ENCODE measurements at places on chromosomes 16 and 17.
A peak's percentile ranks its signal among the peaks of the same experiment; 100 is the strongest.

DNA sequence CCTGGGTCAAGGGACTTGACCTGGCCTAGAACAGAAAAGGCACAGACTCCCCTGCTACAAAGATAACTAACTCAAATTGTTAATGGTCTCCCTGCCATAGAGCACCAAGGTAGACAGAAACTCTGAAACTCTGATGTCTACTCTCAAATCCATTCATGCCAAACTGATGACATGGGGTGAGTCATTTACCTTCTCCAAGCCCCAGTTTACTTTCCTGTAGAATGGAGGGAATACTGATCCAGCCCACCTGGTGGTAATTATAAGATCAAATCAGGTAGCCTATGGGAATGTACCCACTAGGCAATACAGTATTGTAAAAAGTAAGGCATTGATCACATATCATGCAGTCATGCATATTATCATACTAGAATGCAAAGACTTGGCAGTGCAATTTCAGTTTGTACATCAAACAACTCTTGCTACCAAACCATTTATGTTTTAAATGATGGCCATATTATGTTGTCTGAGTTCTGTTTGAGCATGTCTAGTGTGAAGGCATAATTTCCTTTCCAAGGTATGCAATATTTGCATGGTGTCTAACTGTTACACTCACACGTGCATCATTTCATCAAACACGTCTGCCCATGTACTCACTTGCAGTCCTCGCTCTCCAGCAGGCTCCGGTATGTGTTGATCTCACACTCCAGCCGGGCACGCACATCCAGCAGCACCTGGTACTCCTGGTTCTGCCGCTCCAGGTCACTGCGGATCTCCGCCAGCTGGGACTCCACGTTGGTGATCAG is 3.0 kb downstream of the KRT31 start:
- no peak for DNase-seq

DNA sequence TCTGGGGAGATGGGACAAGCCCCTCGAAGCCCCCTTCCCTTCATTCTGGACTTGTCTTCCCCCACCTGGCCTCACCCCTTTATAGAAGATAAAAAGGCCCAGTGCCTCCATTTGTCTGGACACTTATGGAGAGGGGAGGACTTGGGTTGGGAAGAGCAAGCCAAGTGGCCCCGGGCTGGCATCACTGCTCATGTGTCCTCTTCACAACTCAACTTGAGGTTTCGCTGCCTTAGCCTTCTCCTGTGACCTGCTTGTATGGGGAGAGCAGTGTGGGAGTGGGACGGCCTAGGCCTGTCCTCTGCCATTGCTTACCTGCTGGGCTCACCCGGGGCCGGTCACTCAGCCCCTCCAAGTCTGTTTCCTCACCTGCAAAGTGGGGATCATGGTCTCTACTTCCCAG is 1.4 kb downstream of the PAQR4 start:
- no peak for DNase-seq

GRCh38 chr16:80100186-80100585 is 440.6 kb upstream of the DYNLRB2 start:
- no peak for DNase-seq

DNA sequence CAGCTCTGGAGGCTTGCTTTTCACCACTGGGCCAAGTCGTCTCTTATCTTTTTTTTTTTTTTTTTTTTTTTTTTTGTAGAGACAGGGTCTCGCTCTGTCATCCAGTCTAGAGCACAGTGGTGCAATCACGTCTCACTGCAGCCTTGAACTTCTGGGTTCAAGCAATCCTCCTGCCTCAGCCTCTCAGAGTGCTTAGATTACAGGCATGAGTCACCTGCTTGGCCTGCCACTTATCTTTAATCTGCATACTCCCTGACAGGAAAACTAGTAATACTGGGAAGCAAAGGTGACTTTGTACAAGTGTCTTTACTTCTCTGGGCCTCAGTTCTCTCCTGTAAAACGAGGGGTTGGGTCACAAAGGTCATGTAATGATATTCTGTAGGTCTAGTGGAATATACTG is 15.0 kb downstream of the NTN1 start:
- no peak for DNase-seq

- DNase-seq = no peak
These were observed 8.7 kb downstream of the GPRC5B start for GRCh38 chr16:19875900-19876299.

DNA sequence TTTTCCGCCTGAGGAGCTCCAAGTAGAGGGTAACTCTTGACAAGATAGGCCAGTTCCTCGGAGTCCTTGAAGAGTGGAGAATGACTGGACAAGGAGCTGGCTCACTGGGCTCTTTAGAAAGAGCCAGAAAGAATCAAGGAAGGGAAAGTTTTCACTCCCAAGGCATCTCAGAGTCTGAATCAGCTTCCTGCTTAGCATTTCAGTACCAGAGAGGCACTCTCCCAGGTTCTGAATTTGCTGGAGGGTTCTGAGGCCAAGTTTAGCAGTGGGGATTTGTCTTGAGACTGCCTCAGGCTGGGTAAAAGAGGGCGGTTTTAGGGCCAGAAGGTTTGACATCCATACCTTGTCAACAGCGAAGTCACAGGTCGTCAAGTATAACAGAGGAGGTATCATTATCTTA is 25.5 kb downstream of the GP2 start:
- DNase-seq = no peak

DNA sequence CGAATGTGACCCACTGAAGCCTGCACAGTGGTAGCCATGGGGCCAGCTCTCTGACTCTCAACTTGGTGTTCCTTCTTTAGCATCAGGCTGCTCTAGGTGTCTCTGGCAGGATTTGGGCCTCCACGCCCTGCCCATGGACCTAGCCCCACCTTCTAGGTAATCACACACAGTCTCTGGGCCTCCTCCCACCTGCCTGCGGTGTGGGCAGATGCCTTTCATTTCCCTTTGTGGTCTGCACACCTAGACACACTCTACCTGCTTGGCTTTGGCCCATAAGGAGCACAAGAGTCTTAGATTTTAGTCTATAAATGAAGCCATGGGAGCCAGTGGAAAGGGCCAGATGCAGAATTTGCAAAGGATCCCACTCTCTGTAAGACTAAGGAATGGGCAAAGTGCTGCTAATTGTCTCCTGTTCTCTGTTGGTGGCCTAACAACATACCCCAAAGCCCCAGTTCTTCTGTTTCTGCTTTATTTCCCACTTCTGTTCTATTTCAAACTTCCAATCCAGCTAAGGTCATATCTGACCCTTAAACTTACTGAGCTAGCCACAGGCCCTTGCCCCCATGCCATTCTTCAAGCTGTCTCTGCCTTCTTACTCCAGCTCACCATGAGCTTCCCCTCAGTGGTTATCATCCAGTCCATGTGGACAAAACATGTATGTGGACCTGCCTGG is 7.2 kb upstream of the MFSD6L start:
- DNase-seq = peak; percentile 42

DNA sequence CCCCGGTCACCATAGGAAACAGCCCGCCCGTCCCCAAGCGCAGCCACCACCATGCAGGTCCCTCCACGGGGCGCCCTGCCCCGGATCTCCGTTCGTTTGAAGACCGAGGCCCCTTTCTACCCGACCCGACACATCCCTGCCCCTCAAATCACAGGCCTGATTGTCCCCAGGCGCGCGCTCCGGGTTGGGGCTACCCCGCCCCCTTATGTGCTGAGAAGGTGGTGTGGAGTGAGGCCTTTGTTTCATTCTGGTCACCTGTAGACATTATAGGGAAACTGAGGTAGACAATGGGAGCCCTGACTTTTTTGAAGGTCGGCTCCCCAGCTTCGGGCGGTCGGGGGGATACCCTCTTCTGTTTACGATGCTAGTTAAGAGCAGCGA is 763 bp upstream of the ACTG1 start:
- no peak for DNase-seq

DNA sequence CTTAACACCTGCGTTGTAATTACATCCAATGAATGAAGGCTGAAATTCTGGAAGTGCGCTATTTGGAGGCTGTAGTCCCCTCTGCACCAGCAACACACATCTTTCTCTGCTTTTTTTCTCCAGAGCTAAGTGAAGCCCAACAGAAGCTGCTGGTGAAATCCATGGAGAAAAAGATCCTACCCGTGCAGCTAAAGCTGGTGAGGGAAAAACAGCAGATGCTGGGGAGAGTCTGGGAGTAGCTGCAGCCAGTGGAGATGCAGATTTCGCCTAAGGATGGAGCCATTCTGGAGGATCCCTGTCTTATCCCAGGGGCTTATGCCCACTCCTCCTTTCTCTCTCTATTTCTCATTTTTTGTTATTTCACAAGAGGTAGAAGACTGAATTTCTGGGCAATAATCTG is 4.8 kb upstream of the PSMD3 start:
- DNase-seq = no peak

DNA sequence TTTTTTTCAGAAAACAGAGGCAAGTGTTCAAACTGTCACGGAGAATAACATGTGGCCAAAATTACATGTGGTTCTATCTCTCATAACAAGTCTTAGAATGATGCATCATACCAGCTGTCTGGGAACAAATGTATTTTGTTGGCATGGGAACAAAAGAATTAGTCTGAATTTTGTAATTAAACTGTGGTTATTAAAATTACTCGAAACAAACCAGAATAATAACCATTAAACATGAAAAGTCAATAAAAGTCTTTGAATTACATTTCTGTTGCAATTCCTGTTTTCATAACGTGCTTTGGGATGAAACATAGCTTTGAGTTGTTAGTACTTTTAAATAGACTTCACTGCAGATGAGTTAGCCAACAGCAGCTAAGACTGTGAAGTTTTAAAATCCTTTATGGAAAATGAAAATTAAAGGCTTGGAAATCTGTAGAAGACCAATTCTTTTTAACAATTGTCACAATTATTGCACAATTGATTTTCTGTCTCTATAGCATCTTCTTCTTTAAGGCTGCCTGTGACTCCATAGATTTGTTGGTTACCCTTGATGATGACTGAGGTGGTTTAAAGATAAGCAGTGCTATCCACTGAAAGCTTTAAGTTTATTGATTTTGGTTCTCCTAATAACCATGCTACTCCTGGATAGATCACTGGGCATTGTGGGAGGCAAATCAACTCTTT is 117.9 kb upstream of the AXIN2 start:
- DNase-seq = no peak

DNA sequence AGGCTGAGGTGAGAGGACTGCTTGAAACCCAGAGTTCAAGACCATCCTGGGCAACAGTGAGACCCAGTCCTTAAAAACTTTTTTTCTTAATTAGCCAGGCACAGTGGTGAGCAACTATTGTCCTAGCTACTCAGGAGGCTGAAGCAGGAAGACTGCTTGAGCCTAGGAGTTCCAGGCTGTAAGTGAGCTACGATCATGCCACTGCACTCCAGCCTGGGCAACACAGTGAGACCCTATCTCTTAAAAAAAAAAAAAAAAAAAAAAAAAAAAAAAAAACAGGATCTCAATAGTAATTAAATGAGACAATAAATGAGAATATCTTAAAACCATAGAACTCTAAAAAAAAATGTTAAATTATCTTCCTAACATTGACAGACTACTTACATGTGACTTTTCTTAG is 14.3 kb downstream of the SMURF2 start:
- DNase-seq = no peak

DNA sequence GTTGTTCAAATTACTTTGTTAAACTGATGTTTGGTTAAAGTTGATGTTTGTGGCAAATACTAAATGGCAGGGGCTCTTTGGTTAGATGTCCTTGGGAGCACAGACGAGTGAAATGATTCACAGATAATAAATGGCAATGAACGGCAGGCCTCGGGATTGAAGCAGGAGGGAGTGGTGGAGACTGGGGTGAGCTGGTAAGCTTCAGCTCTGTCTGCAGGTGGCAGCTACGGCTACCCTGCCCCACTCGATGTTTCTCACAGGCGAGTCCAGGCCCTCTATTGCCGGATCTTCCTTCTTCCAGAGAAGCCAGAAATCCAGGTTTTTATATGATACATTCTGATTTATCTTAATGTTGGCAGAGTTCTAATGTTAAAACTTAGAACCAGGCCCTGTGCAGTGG is 144.8 kb upstream of the CACNG5 start:
- no peak for DNase-seq

DNA sequence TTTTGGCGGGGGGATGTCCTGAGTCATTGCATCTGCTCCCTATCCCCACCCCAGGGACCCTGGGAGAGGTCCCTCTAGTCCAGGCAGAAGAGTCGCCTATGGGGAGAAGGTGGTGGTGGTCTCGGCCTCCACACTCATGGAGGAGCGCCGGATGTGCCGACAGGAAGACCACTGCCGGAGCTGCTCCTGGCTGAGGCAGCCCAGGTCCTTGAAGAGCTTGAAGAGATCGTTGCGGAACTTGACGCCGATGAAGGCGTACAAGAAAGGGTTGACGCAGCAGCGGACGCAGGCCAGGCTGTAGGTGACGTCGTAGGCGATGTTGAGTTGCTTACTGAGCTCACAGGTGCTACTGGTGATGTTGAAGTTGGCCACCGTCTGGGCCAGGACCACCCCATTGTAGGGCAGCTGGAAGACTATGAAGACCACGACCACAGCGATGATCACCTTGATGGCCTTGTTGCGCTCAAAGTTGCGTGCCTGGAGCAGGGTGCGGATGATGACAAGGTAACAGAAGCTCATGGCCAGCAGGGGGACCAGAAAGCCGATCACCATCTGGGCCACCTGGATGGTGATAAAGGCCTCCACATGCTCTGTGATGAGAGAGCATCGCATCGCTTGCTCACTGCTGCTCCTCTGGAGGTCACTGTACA is 10.5 kb downstream of the CCR7 start:
- DNase-seq = peak; percentile 75

GRCh38 chr17:4788807-4789700 is at the start of gene GLTPD2:
Gene GLTPD2 (plus strand): TSS chr17:4788964. CDS start chr17:4789012, 48 bp downstream.
- no peak for DNase-seq

DNA sequence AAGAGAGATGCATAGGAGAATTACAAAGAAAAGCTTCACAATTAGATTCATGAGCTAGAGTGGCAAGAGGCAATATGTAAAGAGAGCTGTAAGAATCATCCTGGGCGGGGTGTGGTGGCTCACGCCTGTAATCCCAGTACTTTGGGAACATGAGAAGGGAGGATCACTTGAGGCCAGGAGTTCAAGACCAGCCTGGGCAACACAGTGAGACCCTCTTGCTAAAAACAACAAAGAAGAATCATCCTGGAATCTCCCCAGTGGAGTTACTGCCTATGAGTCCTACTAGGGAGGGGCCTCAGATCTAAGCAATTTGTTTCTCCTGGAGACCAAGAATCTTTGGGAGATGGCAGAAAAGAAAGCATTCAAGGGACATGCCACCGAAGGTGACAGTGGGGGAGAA is 119.1 kb downstream of the HIC1 start:
- no peak for DNase-seq

- DNase-seq = no peak
These were observed 16.7 kb downstream of the ADCY7 start for GRCh38 chr16:50282955-50283631.

DNA sequence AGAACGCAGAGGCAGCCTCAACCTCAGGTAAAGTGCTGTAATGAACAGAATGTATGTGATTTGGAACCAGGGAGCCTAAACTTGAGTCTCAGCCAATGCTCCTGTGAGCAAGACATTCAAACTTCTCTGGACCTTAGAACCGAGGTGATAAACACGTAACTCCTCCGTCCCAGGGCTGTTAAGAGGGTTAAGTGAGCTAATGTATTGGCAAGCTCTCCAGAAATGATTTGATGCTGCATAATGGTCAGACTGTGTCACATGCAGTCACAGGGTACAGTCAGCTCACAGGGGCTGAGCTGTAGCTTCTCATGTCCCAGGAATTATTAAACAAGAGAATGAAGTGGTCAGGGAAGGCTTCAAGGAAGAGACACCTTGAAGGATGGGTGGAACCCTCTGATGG is 10.0 kb upstream of the SLC4A1 start:
- no peak for DNase-seq

GRCh38 chr17:72962106-72962505 is 130.4 kb downstream of the SLC39A11 start:
- no peak for DNase-seq

GRCh38 chr17:9367156-9367555 is 208.5 kb downstream of the STX8 start:
- DNase-seq = no peak

All from activated CD8-positive, alpha-beta memory T cell treated with anti-CD3 and anti-CD28 coated beads for 24 hours (primary cell).